CD14-positive monocyte (primary cell): ENCODE measurements at places on chromosomes 16 and 17. TPM values are rescaled to one million over a fixed set of nuclear protein-coding genes. Genes with fewer than 3 reads are reported as not detected.

DNA sequence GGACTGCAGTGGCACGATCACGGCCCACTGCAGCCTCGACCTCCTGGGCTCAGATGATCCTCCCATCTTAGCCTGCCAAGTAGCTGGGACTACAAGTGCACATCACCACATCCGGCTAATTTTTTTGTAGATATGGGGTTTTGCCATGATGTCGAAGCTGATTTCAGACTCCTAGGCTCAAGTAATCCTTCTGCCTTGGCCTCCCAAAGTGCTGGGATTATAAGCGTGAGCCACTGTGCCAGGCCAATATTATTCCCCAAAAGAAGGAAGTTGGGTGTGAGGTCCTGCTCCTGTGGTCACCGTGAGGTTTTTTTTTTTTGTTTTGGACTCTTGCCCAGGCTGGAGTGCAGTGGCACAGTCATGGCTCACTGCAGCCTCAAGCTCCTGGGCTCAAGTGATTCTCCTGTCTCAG, 1.5 kb downstream of the AMZ2 start:
- peaks cover 29% of the 10 kb centered on the region for H3K4me1 ChIP-seq
- H3K27me3 ChIP-seq: no peaks in the 10 kb centered on the region
- DNase-seq: peak; percentile 81
- peak overlapping the region; percentile 97 for H3K27ac ChIP-seq
- H3K4me3 ChIP-seq: no peak overlapping the region

Gene ULK2
- polyA plus RNA-seq: 8.5 TPM

DNA sequence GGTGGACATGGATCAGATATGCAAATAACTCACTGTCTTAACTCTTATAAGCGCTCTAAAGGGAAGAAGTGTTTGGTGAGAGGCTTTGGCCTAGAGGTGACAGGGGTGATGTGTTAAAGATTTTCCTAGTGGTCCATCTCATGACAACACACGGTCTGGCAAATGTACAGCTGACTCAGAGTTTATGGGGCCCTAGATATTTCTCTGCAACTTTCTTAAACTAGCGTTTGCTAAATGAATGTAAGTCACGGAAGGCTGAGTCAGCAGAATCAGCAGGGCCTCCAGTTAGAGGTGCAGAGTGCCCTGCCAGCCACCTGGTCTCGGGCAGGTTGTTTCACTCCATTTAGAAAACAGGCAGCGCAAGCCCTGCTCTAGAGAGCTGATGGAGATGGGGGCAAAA, 40.1 kb downstream of the CLEC16A start:
- H3K4me1 ChIP-seq: no peaks in the 10 kb centered on the region
- no peak overlapping the region for H3K4me3 ChIP-seq
- H3K27me3 ChIP-seq: no peaks in the 10 kb centered on the region
- H3K27ac ChIP-seq: no peak overlapping the region

DNA sequence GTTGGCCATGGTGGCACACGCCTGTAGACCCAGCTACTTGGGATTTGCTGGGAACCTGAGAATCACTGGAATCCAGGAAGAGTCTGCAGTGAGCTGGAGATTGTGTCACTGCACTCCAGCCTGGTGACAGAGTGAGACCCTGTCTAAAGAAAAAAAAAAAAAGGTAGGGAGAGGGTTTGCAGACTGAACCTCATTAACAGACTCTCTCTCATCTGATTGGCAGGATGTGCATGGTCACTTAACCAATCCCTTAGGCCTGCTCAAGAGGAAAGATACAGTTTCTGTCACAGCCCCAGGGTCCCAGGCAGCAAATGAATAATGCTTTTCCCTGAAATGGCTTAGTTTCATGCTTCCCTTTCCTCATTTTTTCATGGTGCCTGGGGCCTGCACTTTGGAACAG, 160.5 kb upstream of the KCNJ16 start:
- H3K36me3 ChIP-seq: no peaks in the 10 kb centered on the region
- H3K4me1 ChIP-seq: no peaks in the 10 kb centered on the region
- H3K4me3 ChIP-seq: no peak overlapping the region
- no peaks in the 10 kb centered on the region for H3K27me3 ChIP-seq
- no peak for DNase-seq

- peaks cover 10% of the 10 kb centered on the region for H3K27me3 ChIP-seq
- DNase-seq: no peak
- H3K36me3 ChIP-seq: no peaks in the 10 kb centered on the region
- no peak overlapping the region for H3K27ac ChIP-seq
- H3K4me3 ChIP-seq: no peak overlapping the region
These were observed 20.1 kb upstream of the DLX3 start for GRCh38 chr17:50015146-50015545.
